ENCODE measurements at places on chromosomes 1 and 21.

- DNase-seq: peak; percentile 44
Measured at GRCh38 chr1:233304489-233305102, 9.1 kb upstream of the PCNX2 start.

DNA sequence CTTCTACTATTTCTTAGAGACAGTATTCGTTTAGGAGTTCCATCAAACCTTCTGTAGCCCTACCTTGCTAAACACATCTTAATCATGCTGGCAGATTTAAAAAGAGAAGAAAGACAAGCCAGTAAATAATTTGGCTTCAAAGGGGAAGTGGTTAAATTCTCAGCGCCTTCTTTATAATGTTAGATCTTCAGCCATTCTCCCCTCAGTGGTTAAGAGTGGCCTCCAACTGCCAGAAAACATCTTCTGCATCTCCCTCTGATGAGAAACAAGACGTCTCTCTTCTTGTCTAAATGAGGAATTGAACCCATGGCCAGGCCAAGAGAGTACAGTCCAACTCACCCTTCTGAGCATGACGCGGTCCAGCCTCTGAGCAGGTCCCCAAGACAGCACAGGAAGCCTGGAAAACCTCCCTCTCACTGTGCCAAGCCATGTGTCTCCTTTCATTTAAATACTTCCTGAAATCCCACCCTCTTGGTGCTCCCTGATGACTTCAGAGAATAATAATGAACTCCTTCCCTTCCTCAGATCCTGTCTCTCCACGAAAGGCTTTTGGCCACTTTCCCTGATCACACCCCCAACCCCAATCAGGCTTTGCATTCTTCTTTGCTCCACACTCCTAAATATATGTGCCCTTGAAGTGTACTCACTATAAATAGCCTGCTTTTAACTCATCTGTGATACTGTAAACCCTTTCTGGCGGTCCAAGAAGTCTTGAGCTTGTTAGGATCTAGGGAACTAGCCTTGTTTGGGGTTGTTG, 16.4 kb upstream of the LRRC52 start:
- DNase-seq: no peak

DNA sequence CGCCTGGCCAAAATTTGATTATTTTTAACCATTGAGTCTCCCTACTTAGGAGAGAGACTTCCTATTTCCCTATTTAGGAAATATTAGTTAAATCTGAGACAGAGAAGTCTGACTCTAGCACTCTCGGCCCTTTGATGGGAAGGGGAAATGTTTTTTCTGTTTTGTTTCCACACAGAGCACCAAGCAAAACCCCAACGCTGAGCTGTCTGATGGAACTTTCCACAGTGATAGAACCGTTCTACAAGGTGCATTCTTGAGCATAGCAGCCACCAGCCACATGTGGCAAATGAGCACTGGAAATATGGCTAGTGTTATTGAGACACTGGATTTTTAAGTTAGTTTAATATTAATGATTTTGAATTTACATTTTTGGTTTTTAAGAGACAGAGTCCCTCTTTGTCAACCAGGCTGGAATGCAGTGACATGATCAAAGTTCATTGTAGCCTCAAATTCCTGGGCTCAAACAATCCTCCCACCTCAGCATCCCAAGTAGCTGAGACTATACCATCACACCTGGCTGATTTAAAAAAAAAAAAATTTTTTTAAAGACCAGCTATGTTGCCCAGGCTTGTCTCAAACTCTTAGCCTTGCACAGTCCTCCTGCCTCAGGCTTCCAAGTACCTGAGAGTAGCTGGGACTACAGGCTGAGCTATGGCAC, 77.3 kb upstream of the GALNT2 start:
- no peak for DNase-seq

- peak; percentile 73 for DNase-seq
Measured at GRCh38 chr1:27299385-27300271, 22.3 kb upstream of the TMEM222 start.

GRCh38 chr1:71298633-71299032, 217.8 kb upstream of the ZRANB2 start:
- DNase-seq: no peak

DNA sequence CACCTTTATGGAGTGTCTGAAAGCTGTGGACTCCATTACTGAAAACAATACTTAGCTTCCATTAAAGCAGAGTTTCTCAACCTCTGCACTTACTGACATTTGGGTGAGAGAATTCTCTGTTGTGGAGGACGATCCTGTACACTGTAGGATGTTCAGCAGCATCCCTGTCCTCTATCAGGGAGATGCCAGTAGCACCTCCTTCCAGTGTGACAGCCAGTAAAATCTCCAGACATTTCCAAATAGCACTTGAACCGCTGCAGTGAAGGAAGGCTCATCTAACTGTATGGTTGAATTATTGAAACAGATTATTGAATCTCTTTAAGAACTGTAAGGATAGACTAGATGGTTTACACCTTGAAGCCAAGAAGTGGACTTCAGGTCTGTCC, 3.1 kb downstream of the PRDM2 start:
- DNase-seq: no peak

- no peak for DNase-seq
Measured at GRCh38 chr1:110255392-110255787, 45.3 kb downstream of the KCNC4 start.

DNA sequence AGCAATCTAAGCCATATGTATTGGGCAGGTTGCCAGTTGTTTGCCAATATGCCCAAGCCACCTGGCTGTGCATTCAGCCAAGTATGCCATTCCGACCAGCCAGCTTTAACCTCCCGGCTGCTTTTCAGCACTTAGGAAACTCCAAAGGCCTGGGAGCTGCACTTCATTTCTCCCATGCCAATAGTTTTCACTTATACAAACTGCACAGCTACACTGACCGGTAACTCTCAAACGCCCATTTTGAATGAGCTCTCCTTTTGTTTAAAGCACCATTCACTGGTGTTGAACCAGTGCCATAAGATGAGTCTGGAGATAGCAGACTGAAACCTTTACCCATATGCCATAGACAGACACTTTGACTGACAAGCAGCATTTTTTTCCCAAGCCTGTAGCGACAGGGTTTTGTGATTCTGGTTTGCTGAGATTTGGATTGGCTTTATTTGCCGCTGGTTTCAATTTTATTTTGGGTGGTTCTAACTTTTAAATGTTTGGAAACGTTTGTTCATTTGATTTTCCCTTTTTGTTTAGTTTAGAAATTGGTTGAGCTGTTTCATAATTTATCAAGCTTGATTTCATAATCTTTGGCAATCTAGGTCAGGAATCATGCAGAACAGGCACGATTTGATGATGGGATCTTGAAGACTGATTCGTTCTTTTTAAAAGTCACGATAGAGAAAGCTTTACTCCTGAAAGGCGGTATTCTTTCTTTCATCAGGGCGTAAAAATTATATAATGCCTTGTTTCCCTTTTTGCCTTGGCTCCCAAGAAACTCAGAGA, 144.6 kb downstream of the NFIA start:
- no peak for DNase-seq

- DNase-seq: peak; percentile 57
Measured at GRCh38 chr1:197775282-197776262, at the start of gene DENND1B. DENND1B (minus strand) TSS chr1:197775480; CDS start chr1:197775155, 325 bp downstream.

GRCh38 chr1:9822897-9823692, 670 bp downstream of the CLSTN1 start:
- DNase-seq: no peak

GRCh38 chr1:102099916-102100315, 103.2 kb upstream of the OLFM3 start:
- no peak for DNase-seq

DNA sequence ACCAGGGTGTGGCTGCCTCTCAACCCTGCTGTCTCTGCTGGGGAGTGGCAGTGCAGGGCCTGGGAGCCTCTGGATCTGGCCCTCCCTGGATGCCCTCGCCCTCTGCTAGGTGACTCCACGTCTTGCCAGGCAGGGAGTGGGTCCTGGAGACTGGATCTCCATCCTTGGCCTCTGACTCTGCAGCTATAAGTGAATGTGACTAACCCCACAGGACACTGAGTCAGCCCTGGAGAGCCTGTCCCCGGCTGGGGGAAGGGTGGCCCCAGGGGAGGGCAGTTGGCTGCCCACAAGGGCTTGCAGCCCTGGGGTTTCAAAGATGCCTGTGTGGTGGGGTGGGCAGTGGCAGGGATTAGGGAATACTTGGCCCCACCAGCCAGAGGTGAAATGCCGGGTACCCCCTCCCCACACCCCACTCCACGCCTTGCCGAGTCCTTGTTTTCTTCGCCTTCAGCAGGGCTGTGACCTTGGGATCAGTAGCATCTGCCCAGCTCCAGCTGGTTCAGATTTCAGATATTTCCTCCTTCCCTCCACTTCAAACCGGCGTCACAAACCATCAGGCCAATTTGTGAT, 1.9 kb upstream of the MYBPH start:
- DNase-seq: peak; percentile 77

GRCh38 chr1:6025269-6026094, 20.2 kb upstream of the KCNAB2 start:
- DNase-seq: peak; percentile 51

Data from A172 (cell line).